ENCODE measurements at places on chromosomes 6 and 20.
A peak's percentile ranks its signal among the peaks of the same experiment; 100 is the strongest.

- DNase-seq = no peak
These were observed 168.6 kb upstream of the AFDN start for GRCh38 chr6:167658106-167658505.

DNA sequence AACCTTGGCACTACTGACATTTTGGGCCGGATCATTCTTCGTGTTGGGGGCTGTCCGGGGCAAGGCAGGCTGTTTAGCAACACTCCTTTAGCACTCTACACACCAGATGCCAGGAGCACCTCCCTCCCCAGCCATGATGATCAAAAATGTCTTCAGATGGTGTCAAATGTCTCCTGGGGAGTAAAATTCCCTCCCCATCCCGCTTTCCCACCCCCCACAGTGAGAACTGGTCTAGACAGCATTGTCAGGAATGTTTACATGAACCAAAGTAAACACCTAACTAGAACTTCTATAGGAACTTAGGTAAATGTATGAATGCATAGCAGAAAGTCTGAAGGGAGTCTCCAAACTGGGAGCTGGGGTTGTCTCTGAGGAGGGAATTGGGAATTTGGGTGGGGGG, 70.0 kb upstream of the TOP1 start:
- no peak for DNase-seq

- DNase-seq = no peak
These were observed 2.7 kb downstream of the SGK1 start for GRCh38 chr6:134315189-134315588.

- DNase-seq = no peak
These were observed 66.5 kb downstream of the ADTRP start for GRCh38 chr6:11711984-11712711.

GRCh38 chr6:97138581-97138980, 144.4 kb downstream of the MMS22L start:
- no peak for DNase-seq

DNA sequence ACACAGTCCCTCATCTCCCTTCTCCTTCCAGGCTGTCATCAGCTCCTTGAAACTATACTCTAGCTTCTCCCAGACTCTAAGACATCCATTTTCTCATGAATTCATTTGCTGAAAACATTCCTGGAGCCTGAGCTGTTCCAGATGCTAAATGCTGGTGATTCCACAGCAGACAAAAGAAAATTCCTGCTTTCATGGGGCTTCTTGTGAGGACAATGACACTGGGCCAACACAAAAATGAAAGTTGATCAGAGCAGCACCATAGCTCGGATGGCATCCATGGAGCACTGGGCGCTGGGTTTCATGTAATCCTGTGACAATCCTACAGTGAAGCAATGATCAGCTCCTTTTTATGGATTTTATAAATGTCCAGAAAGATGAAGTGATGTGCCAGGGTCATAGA, 47.4 kb upstream of the STX16 start:
- no peak for DNase-seq

GRCh38 chr20:44800391-44801046, 9.8 kb downstream of the RIMS4 start:
- no peak for DNase-seq

GRCh38 chr6:47200536-47201334, 109.0 kb downstream of the TNFRSF21 start:
- peak; percentile 25 for DNase-seq

DNA sequence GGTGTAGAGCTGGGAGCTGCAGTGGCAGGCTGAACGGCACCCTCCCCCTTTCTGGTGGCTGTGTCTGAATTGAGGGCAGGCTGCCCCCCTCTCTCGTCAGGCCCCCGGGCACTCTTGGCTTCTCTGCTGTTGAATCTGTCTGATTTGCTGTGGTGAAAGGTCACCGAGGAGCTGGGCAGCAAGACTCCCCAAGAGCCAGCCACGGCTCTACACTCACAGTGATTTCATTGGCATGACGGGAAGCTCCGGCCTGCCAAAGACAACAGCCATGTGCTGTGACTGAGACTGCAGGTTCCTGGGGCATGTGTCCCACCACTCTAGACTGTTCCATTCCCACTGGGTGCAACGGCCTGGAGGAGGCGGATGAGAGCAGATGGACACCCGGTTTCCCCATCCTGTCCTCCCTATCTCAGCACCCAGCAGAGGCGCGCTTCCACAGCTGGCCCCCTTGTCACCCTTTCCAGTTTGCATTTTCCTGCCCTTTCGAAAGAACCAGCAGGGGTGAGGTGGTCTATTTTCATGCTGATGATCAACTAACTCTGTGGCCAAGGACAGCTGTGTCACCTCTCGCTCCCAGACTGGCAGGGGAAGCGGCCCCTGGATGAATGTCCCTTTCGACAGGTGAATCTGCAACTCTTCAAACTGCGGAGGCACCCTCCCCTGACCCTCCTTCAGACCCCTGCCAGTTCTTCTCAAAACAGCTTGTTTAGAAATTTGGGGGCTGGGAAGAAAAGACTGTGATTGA, 2.2 kb downstream of the APCDD1L start:
- no peak for DNase-seq

GRCh38 chr20:63819224-63819921, 11.7 kb downstream of the ZBTB46 start:
- DNase-seq = no peak

GRCh38 chr20:542777-543368, 717 bp downstream of the CSNK2A1 start:
- DNase-seq = no peak

- DNase-seq = no peak
These were observed 70.4 kb downstream of the COL12A1 start for GRCh38 chr6:75135450-75135849.

DNA sequence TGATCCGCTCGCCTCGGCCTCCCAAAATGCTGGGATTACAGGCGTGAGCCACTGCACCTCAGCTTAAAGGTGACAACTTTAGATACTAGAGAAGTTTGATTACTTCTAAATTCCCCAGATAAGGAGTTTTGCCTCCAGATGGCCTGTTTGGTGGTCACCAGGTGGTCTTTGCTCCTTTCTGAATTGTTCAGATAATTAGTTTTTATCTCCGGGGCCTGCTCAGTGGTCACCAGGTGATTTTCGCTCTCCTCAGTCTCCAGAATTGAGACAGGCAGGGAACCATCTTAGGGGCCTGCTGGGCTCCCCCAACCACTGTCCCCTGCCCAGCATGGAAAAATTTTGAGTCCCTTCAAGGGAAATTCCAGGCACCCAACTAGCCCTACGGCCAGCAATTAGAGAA, 62.6 kb downstream of the GPR6 start:
- DNase-seq = no peak

DNA sequence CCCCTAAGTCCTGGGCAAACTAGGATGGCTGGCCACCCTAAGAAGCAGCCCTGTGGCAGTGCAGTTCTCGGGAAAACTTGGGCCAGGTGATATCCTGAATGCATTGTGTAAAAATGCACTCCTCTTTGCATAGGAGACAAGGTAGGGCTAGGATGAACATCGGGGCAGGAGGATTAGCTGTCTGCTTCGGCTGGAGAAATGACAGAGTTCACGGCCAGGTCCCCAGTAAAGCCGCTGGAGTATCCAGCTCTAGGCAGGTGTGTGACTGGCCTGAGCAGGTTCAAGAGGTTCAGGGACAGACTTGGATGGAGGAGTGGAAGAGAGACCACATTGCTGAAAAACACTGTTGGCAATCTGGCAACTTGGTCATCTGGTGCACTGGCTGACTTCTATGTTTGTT, 26.4 kb downstream of the DTD1 start:
- DNase-seq = no peak

- DNase-seq = no peak
These were observed at the start of gene CAPN11 for GRCh38 chr6:44158770-44159228. TSS of gene CAPN11 (plus strand) at chr6:44158820. CDS start at chr6:44158849, 29 bp downstream.

- DNase-seq = no peak
These were observed 258.4 kb upstream of the MARCKS start for GRCh38 chr6:113598786-113599185.

DNA sequence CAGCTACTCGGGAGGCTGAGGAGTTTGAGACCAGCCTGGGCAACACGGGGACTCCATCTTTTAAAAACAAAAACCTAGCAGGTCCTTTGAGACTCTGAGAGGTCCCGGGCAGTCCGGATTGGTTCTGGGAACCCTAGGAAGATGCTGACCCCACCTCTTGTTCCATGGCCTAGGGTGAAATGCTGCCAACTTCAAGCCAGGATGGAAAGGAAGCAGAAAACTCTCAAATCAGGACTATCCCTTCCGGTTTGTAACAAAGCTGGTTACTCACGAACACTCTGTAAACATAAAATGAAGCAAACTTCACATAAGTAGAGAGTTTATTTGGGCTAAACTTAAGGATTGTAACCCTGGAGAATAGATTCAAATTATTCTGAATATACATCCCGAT, 28.0 kb downstream of the CAPN11 start:
- DNase-seq = no peak

- DNase-seq = no peak
These were observed 559 bp downstream of the APMAP start for GRCh38 chr20:24991897-24992486.

DNA sequence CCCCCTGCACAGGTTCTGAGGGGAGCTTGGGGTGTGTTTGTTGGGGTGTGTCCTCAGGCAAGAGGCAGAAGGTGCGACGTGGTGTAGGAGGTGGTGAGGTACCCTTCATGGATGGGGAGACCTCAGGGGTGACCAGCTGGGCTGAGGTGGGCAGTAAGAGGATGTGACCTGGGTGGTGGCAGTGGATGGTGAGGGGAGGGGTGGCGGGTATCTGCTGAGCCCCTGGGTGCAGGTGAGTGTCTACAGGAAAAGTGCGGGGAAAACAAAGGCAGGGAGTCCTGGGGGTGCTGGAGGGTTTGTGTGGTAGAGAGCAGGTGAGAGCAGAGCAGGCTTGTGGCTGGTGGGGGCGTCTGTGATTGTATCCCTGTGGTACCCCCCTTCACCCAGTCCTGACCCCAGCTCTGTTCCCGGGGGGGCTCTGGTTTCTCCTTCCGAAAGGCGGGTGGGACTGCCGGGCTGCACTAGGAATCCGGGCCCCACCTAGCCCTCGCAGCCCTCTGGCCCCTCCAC, 631 bp downstream of the RAET1L start:
- no peak for DNase-seq

GRCh38 chr6:146948790-146949342, 255.4 kb upstream of the STXBP5 start:
- DNase-seq = no peak

- DNase-seq = no peak
These were observed 1.9 kb upstream of the ZBTB9 start for GRCh38 chr6:33452496-33452895.

- no peak for DNase-seq
These were observed 9.5 kb upstream of the NR2E1 start for GRCh38 chr6:108156180-108156937.

- DNase-seq = no peak
These were observed 24.7 kb downstream of the RBCK1 start for GRCh38 chr20:432677-433299.

GRCh38 chr6:119896806-119897205, 547.2 kb upstream of the MAN1A1 start:
- DNase-seq = no peak

GRCh38 chr20:41746635-41747034, 128.5 kb upstream of the CHD6 start:
- DNase-seq = no peak

DNA sequence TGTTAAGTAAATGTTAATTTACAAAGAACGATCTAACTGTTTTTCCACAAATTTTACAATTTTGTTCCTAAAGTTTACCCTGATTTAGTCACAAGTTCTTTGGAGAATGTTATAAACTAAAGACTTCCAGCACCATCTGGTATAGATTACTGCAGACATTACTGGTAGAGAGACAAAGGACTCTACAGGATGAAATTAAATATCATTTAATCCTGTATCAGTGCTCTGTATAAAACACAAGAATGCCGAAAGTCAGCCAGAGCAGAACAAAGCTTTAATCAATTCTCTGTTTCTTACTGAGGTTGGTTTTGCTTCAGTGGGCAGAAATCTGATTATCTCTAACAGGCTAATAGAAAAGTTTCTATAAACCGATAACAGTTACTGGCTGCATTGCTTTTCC, 763.6 kb downstream of the TENT5A start:
- DNase-seq = no peak

DNA sequence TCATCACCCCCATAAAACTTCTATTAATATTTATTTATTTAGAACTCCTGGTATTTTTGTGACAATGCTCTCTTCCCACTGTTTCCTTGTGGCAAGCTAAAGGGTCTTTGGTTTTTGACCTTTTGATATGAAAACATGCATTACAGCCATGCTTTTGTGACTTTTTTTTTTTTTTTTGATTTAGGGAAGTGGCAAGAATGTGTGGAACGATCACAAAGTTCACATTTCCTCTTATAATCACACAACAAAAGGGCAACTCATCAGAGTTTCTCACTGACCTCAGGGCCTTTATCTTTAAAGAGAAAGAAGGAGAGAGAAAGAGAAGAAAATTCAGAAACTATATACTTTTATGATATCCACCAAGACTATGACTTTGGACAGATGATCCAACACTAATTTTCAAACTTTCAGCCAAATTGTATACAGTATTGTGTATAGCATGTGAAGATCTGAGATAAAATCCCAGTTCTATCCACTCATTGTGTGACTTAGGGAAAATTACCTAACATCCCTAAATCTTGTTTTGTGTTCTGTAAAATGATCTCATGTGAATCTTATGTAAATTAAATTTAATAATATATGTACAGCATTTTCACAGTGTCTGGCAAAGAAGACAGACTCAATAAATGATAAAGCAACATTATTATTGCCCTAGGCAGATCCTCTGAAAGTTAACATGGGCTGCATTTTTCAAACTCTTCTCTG, 106.8 kb upstream of the MARCKS start:
- DNase-seq = no peak

- no peak for DNase-seq
These were observed 7.3 kb upstream of the PCMTD2 start for GRCh38 chr20:64247970-64248841.

GRCh38 chr6:115613488-115613887, 447.2 kb downstream of the FRK start:
- DNase-seq = no peak

DNA sequence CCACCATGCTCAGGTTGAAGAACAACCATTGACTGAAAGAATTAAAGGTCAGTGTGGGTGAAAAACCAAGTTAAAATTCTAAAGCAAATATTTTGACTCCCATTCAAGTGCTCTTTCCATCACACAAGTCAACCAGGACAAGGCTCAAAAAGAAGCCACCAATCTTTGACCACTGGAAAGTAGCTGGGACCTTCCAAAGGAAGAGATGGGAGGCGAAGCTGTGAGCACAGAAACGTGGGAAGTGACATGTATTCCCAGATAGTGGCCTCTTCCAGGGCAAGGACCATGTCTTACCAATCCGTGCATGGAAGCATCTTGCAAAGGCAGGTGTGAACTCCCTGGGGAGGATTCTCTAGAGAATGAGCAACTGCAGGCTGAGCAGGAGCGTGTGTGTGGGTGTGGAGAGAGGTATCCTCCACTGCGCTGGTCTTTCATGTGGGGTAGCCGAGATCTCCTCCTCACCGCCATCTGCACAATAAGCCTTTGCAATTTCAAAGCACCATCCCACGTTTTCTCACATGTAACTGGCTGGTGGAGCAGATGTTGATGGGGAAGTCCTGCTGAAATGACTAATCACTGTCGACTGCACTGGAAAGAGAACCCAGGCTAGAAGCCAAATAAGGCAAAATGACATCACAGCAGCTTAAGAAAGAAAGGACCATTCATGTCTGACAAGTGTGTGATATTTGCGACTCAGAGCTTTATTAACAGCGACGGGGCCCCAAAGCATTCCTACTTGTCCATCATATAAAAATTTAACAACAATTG, 189.4 kb upstream of the RREB1 start:
- peak; percentile 14 for DNase-seq
